Stimulated activated CD8-positive, alpha-beta memory T cell treated with anti-CD3 and anti-CD28 coated beads, Interleukin-7, amount 100 ng/mL, for 24 hours (primary cell): ENCODE measurements at places on chromosomes 7 and 10.

DNA sequence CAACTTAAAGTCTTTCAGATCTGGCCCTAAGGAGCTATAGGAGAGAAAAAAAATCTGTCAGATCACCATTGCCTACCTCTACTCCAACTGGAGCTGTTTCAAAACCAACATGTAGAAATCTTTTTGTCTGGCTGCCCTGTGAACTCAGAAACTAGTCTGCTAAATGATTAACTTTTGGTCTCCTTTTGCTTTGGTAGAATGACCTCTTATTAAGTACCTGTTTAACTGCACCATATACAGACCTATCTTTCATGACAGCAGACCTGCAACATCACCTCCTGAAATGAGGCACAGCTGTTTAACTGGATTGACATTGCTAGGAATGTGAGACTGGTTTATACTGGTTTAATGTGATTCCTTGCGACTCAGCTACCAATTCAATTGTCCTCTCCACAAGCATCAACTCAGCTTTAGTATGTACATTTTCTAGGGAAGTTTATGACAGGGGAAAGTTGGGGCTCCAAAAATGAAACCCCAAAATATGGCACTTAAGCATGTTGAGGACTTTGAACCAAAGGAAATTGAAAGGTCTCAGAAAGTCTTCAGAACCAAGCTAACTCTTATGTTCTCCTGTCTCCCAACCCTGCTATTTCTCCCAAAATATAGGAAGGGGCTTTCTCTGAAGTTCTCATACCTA is 1.8 kb downstream of the CYP3A43 start:
- DNase-seq, result no peak

GRCh38 chr7:112635742-112636141 is 154.5 kb downstream of the TMEM168 start:
- no peak for DNase-seq

DNA sequence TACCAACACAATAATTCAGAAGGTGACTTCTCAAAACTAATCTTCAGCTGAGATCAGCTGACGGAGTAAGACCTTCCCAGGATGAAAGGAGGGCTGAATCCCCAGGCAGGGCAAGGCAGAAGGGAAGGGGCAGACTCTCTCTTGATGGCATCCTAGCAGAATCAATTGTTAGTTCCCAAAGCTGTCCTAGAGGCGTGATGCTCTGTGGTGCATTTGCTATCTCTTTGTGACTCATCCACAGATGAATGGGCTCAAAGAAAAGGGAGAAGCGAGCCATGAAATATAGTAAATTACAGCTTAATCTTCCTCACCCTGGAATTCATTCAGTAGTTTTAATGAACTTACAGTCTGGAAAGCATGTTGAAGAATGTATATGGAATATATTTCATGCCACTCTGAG is 37.2 kb downstream of the PDE1C start:
- DNase-seq, result no peak

- DNase-seq, result no peak
Measured at GRCh38 chr7:48154792-48155413, 16.4 kb upstream of the ABCA13 start.

DNA sequence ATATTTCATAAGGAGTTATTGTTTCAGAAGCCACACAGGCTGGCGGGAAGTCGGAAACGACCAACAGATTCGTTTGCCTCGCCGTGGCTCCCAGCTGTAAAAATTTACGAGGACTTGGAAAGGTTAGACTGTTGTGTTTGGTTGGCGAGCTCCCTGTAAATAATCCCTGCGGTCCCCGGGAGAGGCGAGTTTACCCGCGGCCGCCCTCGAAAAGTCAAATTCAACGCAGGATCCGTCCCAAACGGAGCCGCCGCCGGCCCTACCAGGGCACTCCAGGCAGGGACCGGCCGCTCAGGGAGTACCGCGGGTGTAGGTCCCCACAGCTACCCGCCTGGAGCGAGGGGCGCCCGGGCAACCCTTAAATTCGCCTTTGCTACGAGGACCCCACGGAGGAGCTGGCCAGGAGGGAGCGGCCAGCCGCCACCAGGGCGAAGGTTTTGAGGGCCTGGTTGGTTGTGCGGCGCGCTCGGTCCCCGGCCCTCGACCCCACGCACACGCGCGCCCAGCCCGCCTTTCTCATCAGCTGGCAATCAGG is 726 bp upstream of the HOXA9 start:
- DNase-seq, result no peak
